ENCODE measurements at places on chromosomes 3 and 15.

DNA sequence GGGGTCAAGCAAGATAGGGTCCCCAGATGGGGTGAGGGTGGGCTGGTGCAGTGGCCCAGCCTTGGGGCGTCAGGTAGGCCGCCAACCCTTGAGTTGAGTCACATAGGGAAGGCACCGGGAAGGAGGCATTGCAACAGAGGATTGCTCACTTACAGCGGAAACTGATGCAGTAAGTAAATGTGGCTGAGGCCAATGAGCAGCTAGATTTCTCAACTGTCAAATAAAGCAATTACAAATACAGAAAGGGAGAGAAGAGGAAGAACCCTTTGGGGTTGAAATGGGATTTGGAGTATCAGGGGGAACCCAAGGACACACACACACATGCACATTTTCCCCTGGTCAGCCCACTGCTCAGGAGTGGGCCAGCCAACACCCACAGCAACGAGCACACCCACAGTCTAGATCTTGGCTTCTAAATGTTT is 44.0 kb downstream of the CHSY1 start:
- no peak for DNase-seq

GRCh38 chr3:128563439-128563838 is 70.4 kb upstream of the GATA2 start:
- DNase-seq, result no peak

GRCh38 chr15:88756521-88756920 is 46.7 kb upstream of the ACAN start:
- DNase-seq, result no peak

DNA sequence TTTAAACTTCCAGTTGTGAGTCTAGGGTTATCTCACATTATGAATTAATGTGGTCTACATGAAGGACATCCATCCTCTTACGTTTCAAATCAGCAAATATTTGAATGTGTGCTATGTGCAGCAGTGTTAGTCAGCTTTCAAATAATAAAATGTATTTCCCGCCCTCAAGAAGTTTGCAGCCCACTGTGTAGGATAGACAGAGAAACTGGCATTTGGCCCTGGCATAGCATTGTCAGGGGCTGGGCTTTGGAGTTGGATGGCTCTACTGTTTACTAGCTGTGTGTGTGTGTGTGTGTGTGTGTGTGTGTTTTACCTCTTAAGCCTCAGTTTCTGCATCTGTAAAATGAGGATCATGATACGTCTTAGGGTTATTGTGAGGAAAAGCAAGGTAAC is 400.5 kb upstream of the C2CD4B start:
- no peak for DNase-seq

DNA sequence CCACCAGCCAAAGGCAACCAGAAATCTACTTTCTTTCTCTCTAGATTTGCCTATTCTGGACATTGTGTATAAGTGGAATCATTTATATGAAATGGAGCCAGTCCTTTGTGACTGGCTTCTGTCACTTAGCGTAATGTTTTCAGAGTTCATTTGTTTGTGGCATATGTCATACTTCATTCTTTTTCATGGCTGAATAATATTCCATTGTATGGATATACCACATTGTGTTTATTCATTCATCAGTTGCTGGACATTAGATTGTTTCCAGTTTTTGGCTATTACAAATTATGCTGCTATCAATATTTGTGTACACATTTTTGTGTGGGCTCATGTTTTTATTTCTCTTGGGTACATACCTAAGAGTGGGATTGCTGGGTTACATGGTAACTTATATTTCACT is 139.2 kb upstream of the CTDSPL start:
- no peak for DNase-seq

- DNase-seq, result no peak
Observed at GRCh38 chr3:192445770-192446644, 281.3 kb downstream of the FGF12 start.

DNA sequence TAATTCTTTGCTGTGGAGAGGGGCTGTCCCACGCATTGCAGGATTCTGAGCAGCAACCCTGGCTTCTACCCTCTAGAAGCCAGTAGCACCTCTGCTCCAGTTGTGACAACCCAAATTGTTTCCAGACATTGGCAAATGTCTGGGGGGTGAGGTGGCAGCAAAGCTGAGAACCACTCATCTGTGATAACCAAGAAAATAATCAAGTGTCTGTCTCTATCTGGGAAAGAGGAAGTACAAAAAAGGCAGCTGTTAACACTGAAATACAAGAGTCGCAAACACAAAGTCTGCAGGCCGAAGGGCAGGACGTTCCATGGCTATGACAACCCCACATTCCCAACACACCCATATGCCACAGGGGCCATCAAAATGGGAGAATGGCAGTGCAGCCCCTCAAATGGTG is 42.2 kb upstream of the GNB5 start:
- no peak for DNase-seq

- DNase-seq, result no peak
Observed at GRCh38 chr3:195587824-195588223, 4.1 kb upstream of the APOD start.

GRCh38 chr3:162932503-162932902 is 1435.9 kb downstream of the OTOL1 start:
- DNase-seq, result no peak

DNA sequence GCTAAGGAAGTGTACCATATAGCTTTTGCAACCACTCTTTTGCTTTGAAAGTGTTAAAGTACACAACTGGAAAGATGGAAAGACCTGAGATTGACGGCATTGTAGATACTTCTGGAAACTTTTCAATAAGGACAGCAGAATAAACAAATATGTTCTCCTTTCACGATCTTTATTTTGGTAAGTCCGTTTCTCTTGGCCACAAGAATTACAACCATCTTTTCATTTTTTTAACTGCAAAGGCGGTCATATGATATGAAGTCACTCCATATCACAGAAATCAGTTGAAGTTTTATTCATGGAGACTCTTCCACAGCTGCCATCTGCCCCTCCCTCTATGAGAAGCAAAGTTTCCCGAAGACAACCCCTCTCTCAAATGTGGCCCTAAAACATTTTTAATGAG is 303.4 kb upstream of the ICE2 start:
- no peak for DNase-seq

- no peak for DNase-seq
Observed at GRCh38 chr3:78799681-78800080, 968.1 kb downstream of the ROBO1 start.

DNA sequence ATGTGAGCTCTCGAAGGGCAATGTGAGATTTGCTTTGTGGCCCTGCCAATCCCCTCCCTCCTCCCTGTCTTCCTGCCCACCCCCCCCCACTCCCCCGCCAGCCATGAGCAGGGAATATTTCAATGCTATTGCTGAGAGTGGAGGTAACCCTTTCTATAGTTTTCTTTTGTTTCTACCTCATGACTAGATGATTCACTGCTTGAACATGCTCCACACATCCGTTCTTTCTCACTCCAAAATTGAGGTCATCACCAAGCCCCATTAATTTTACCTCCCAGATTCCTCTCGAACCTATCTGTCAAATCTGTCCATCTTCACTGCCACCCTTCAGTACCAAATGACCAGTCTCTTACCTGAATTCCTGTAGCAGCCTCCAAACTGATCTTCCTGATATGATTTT is 12.2 kb downstream of the ZNF774 start:
- DNase-seq, result no peak

- no peak for DNase-seq
Observed at GRCh38 chr3:8635631-8636030, 9.0 kb downstream of the SSUH2 start.

- DNase-seq, result no peak
Observed at GRCh38 chr15:71705151-71705550, 105.2 kb upstream of the NR2E3 start.

- DNase-seq, result no peak
Observed at GRCh38 chr3:60770532-60770931, 480.7 kb downstream of the FHIT start.

DNA sequence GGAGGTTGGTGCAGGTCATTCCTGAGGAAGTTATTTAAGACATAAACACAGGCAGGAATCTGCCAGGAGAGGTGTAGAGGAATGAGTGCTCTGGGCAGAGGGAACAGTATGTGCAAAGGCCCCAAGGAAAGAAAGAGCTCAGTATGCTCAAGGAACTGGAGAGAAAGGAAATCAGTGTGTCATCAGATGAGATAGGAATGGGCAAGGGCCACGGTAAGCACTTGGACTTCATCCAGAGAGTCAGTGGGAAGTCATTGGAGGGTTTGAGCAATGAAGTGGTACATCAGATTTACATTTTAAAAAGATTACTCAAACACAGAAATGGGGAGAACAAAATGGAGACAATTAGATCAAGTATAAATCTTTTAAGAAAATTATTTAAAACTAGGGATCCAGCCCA is 272.2 kb downstream of the ADAMTSL3 start:
- no peak for DNase-seq

DNA sequence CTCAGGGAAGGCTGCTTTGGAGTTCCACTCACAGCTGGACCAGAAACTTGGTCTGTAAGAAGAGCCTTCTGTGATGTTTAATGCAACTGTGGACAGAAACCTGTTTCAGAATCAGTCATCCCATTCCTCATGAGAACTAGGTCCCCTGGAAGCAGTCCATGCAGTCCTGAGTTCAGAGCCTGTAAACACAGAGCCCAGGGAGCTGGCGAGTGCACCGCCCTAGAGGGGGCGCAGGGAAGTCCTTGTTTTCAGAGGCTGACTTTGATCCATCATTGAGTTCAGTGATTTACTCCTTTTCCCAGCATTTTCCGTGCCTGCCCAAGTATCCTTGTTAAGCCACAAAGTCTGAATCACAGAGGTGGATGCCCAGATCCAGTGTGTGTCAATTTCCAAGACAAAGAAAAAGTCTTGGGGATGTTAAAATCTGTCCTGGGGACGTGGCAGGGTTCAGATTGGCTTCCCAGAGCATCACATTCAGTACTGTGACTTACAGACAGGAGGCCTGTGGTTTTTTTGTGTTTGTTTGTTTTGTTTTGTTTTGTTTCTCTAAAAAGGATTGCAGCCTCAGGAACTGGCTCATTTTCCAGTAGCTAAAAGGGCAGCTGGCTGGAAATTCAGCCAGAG is 9.8 kb upstream of the TXNRD3 start:
- no peak for DNase-seq

GRCh38 chr3:40574050-40574449 is 49.3 kb downstream of the ZNF621 start:
- no peak for DNase-seq

- no peak for DNase-seq
Observed at GRCh38 chr3:189342811-189343210, 171.0 kb downstream of the TPRG1 start.

DNA sequence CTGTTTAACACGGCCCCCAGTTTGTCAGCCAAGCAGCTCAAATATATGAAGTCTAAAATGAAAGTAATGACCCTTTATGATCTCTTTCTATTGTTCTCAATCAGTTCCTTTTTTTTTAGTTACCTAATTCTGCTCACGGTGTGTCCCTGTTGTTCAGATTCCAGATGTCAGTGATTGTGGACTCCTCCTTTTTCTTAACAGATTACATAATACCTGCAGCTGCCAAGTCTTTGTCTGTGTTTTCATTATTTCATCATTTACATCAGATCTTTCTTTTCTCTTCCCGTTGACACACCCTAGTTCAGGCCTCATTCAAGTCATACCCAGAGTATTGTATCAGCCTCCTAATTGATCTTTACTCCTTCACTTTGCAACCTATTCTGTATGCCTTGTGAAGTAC is 56.1 kb upstream of the SKIL start:
- no peak for DNase-seq

GRCh38 chr3:21117370-21117769 is 633.6 kb downstream of the ZNF385D start:
- DNase-seq, result no peak

GRCh38 chr3:108486338-108486737 is 24.1 kb downstream of the MYH15 start:
- DNase-seq, result no peak

GRCh38 chr3:119352863-119353527 is 58.8 kb downstream of the ARHGAP31 start:
- no peak for DNase-seq

- DNase-seq, result no peak
Observed at GRCh38 chr3:64329037-64329436, 103.8 kb upstream of the PRICKLE2 start.

DNA sequence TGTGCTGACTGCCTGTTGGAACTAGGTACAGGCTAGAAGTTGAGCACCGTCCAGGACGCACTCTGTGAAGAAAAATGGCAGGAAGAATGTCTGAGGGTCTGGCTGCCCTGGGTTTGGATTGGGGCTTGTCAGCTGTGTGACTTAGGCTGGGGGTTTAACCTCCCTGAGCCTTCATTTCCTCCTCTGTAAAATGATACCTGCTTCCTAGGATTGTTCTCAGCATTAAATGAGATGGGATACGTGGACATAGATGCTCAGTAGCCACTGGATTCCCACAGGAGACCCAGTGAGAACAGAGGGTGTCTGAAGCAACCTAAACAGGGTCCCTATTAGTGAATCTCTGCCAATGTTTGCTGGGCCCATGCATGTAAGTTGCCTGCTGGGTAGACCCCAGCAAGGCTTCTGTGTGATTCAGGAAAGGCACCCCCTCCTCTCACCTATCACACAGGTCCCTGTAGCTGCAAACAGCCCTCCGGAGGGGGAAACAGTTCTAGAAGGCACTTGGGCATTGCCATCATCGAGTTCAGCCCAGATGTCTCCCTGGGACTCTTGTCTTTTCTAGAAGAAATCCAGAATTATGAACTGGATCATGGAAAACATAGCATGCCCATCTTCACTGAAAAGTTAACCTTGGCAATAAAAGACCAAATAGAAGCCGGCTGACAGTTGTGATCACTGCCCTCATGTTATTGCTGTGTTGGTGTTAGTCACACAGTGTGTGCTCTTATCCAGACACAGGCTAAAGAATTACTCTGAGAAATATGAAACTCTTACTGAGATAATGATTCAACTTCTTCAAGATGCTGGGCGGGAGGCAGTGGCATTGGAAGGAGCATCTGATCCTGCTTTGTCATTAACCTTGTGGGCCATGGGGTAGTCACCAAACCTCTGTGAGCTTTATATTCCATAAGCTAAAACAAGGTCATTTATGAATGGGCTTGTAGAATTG is 64.5 kb downstream of the SMAD6 start:
- DNase-seq, result no peak

GRCh38 chr3:156575641-156576040 is 20.7 kb upstream of the SSR3 start:
- DNase-seq, result no peak

DNA sequence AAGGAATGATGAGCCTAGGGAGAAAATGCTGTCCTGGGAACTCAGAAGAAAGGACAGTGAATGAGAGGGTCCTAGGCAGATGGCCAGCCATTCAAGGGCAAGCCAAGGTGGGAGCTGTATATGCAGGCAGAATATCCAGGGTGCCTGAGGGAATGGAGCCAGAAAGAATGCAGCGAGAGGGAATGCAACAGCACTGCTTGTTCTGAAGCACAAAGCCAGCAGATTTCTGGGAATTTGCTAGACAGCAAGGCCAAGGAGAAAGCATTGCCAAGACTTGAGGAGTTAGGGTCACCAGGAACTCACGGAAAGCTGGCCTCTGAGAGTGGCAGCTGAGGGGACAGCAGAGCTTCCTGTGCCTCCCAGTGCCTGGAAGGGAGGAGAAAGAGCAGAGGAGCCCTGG is 200.6 kb downstream of the MYRIP start:
- DNase-seq, result no peak

- DNase-seq, result no peak
Observed at GRCh38 chr3:33170531-33170930, 48.1 kb downstream of the SUSD5 start.

GRCh38 chr3:188353426-188353825 is 199.5 kb downstream of the LPP start:
- no peak for DNase-seq

Data from T-cell (primary cell).